ENCODE measurements at places on chromosomes 3 and 15. TPM values are rescaled to one million over a fixed set of nuclear protein-coding genes. Genes with fewer than 3 reads are reported as not detected.

- no peaks in the 10 kb centered on the region for H3K36me3 ChIP-seq
- no peak overlapping the region for H3K27ac ChIP-seq
- H3K27me3 ChIP-seq: no peaks in the 10 kb centered on the region
- DNase-seq: no peak
These were observed 204.0 kb upstream of the NANOGP8 start for GRCh38 chr15:35289024-35289617.

The SYNM gene
- 300 TPM for total RNA-seq

The DAZL gene
- total RNA-seq: not detected

- no peaks in the 10 kb centered on the region for H3K4me1 ChIP-seq
- H3K27me3 ChIP-seq: peaks cover 25% of the 10 kb centered on the region
- no peaks in the 10 kb centered on the region for H3K36me3 ChIP-seq
- H3K4me3 ChIP-seq: peak overlapping the region; percentile 40
- no peak for DNase-seq
These were observed 317 bp downstream of the ROBO2 start for GRCh38 chr3:77040216-77040615.

The SAXO2 gene
- total RNA-seq: 2.0 TPM

GRCh38 chr3:13083898-13084297 is 10.7 kb upstream of the IQSEC1 start:
- no peaks in the 10 kb centered on the region for H3K36me3 ChIP-seq
- peaks cover 9% of the 10 kb centered on the region for H3K4me1 ChIP-seq
- no peaks in the 10 kb centered on the region for H3K27me3 ChIP-seq
- no peak overlapping the region for H3K27ac ChIP-seq
- no peak overlapping the region for H3K4me3 ChIP-seq

The PPP2R3A gene
- 16.8 TPM for total RNA-seq

The GOLGA6A gene
- total RNA-seq: not detected

GRCh38 chr3:13571831-13572750 is 23.2 kb downstream of the FBLN2 start:
- no peaks in the 10 kb centered on the region for H3K27me3 ChIP-seq
- H3K27ac ChIP-seq: no peak overlapping the region
- DNase-seq: no peak
- no peak overlapping the region for H3K4me3 ChIP-seq

DNA sequence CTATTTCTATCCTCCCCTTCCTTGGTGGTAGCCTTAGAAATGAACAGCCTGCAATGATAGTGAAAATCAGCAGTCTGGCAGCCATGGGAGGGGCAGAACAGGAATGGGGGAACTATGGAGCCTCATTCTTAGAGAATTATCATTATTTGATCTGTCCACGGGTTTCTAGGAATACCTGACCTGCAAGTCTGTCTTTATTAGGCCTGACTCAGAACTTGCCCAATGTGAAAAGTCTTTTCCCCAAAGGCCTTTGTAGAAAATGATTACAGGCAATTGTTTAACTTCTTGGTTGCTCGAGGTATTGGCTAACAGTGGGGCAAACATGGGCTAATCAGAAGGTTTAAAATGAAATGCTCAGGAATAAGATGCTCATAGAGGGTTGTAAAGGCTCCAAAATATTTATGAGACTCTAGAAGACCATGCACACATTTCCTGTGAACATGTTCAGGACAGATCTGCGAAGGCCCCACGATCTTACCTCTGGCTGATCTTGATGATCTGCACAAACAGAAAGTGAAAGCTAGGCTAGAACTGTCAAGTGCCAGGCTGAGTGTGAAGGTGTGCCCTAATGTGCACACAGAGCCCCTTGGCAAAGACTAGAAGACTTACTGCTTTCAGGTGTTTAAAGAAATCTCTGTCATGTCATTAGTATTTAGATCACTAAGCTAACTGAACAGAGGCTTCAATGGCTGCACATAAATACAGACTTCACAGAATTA is 39.6 kb upstream of the LAMP3 start:
- no peaks in the 10 kb centered on the region for H3K36me3 ChIP-seq
- no peak overlapping the region for H3K27ac ChIP-seq
- H3K4me3 ChIP-seq: no peak overlapping the region
- no peak for DNase-seq
- no peaks in the 10 kb centered on the region for H3K4me1 ChIP-seq

GRCh38 chr15:99707473-99708270 is 25.6 kb downstream of the LYSMD4 start:
- no peak for DNase-seq
- H3K4me3 ChIP-seq: peak overlapping the region; percentile 19
- H3K36me3 ChIP-seq: no peaks in the 10 kb centered on the region
- peaks cover 68% of the 10 kb centered on the region for H3K4me1 ChIP-seq

The TMEM42 gene
- total RNA-seq: 19.7 TPM

The TTLL13 gene
- total RNA-seq: not detected

GRCh38 chr3:105847452-105847851 is 21.4 kb downstream of the CBLB start:
- no peak for DNase-seq
- H3K27ac ChIP-seq: no peak overlapping the region
- no peak overlapping the region for H3K4me3 ChIP-seq
- H3K27me3 ChIP-seq: no peaks in the 10 kb centered on the region
- H3K36me3 ChIP-seq: no peaks in the 10 kb centered on the region

DNA sequence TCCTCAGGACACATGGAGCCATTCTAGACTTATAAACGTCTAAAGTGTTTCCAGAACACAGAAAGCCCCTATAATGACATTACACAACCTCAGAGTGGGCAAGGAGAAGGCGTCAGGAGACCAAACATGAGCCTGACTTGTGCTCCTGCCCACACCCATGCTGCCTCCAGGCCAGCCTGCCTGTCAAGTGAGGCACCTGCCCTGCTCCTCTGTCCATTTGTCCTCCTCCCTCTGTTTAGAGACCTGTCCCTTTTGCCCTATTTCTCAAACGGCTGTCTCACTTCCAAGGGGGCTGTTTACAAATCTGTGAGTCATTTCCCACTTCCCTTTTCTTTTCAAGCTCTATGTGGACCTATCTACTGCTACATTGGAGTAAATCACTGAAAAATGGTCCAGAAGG is 21.0 kb downstream of the ZDHHC3 start:
- peaks cover 3% of the 10 kb centered on the region for H3K4me1 ChIP-seq
- DNase-seq: peak; percentile 68
- no peaks in the 10 kb centered on the region for H3K27me3 ChIP-seq
- peaks cover 17% of the 10 kb centered on the region for H3K36me3 ChIP-seq
- no peak overlapping the region for H3K4me3 ChIP-seq
- peak overlapping the region; percentile 19 for H3K27ac ChIP-seq

The EFCC1 gene
- total RNA-seq: 1.2 TPM

- no peaks in the 10 kb centered on the region for H3K27me3 ChIP-seq
- H3K27ac ChIP-seq: no peak overlapping the region
- no peak for DNase-seq
- no peaks in the 10 kb centered on the region for H3K36me3 ChIP-seq
These were observed 3.9 kb downstream of the KATNBL1 start for GRCh38 chr15:34206011-34206410.

The PIERCE2 gene
- total RNA-seq: 5.1 TPM

DNA sequence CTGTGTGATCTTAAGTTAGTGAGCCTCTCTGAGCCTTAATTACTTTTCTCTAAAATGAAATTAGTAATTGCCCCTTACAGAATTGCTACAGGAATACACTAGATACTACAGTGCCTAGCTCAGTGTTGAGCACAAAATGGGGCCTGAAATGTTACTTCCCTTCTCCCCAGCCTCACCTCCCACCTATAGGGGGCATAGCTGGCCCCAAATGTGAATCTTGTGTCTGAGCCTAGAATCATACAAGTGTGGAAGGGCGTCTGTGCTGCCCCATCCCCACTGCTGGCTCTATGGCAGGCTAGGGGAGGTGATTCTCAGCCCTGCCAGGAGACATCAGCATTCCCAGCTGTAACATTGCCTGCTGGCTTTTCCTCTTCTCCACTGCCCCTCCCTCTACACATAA is 42.7 kb downstream of the IFT122 start:
- peak overlapping the region; percentile 10 for H3K27ac ChIP-seq
- H3K4me1 ChIP-seq: peaks cover 24% of the 10 kb centered on the region
- no peak for DNase-seq
- H3K36me3 ChIP-seq: peaks cover 18% of the 10 kb centered on the region

DNA sequence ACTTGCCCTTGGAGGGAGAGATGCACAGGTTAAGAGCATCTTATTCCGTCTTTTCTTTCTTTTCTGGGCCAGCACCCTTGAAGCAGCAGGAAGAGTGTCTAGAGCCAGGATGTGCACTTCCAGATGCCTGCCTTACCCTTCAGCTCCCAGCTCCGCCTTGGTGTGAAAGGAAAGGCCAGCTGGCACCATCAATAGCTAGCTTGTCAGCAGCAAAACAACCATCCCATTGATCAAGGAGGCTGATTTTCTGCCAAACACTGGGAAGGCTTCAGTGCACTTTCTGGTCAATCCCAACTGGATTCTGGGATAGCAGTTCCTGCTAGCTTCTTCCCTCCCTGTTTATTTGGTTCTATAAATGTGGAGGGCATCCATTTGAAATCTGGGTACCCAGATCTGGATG is 110.9 kb upstream of the GALNT15 start:
- no peaks in the 10 kb centered on the region for H3K36me3 ChIP-seq
- H3K27ac ChIP-seq: peak overlapping the region; percentile 70
- H3K4me3 ChIP-seq: no peak overlapping the region
- no peak for DNase-seq

DNA sequence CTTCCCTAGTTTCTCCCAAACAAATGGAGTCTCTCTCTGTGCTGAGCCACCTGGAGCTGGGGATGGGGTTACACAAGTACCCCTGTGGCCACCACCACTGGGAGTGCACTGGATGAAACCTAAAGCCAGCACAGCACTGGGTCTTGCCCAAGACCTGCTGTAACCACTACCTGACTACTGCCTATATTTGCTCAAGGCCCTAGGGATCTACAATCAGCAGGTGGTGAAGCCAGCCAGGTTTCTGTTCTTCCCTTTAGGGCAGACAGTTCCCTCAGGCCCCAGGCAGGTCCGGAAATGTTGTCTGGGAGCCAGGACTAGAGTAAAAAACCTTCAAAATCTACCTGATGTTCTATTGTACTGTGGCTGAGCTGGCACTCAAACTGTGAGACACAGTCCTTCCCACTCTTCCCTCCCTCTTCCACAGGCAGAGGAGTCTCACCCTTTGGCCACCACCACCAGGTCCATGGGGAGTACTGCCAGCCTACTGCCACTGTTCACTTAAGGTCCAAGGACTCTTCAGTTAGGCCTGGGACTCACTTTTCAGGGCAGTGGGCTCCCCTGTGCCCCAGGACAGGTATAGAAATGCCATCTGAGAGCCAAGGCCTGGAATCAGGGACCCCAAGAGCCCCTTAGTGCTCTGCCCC is 23.8 kb downstream of the C3orf20 start:
- H3K4me3 ChIP-seq: no peak overlapping the region
- H3K4me1 ChIP-seq: no peaks in the 10 kb centered on the region
- DNase-seq: no peak
- H3K36me3 ChIP-seq: no peaks in the 10 kb centered on the region

GRCh38 chr15:40310001-40310959 is 2.5 kb upstream of the PLCB2 start:
- no peak overlapping the region for H3K4me3 ChIP-seq
- H3K4me1 ChIP-seq: no peaks in the 10 kb centered on the region
- no peak for DNase-seq

The NR2E3 gene
- not detected for total RNA-seq

- peaks cover 60% of the 10 kb centered on the region for H3K4me1 ChIP-seq
- H3K27ac ChIP-seq: peak overlapping the region; percentile 52
- H3K27me3 ChIP-seq: no peaks in the 10 kb centered on the region
- no peak overlapping the region for H3K4me3 ChIP-seq
- DNase-seq: peak; percentile 43
These were observed 9.8 kb downstream of the MSL2 start for GRCh38 chr3:136186344-136186743.

The NPAP1 gene
- not detected for total RNA-seq

The NEK10 gene
- 6.9 TPM for total RNA-seq

The AADAC gene
- total RNA-seq: not detected

DNA sequence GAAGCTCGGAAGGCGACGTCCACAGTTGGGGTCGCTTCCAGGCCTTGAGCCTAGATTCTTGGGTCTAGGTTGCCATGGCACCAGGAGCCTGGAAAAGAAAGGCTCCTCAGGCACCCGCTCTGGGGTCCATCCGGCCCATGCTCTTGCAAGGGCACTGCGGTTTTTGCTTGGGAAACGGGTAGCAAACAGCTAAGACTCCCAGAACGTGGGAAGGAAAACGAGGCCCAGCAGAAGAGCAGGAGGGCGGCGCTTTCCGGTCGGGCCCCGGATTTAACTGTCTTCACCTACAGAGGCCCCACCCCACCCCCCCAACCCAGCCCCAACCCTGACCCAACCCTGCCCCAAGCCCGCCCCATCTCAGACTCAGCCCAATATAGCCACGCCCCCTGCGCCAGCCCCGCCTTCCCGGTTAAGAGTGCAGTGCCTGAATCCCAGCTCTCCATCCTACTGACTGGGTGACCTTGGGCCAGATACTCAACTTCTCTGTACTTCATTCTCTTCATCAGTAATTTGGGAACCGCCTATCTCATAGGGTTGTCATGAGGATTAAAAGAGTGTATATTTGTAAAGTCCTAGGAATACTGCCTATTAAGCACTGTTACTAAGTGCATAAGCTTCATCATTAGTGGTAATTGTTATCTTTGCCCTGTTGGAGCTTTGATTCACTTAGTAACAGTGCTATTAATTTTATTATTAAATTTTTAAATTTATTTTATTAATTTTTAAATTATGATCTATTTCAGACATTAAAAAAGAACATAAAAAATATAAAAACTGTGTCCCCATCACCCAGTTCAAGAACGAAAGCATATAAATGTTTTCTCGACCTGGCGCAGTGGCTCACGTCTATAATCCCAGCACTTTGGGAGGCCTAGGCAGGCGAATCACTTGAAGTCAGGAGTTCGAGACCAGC is 28.4 kb upstream of the SMAD6 start:
- no peaks in the 10 kb centered on the region for H3K27me3 ChIP-seq
- no peak overlapping the region for H3K27ac ChIP-seq
- DNase-seq: no peak
- H3K36me3 ChIP-seq: no peaks in the 10 kb centered on the region
- no peak overlapping the region for H3K4me3 ChIP-seq
- H3K4me1 ChIP-seq: no peaks in the 10 kb centered on the region

DNA sequence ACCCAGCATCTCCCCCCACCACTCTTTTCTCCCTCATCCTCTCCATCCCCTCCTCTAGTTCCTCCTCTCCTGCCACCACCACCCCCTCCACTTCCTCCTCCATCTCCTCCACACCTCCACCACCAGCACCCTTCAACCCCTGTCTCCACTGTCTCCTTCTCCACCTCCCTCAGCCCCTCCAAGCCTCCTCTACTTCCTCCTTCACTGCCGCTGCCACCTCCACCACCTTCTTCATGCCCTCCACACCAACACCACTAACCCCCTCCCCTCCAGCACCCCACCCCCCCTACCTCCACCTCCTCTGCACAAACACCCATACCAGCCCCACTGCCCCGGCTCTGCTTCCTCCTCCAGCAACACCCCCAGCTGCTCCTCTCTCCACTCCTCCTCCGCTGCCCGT is 88.0 kb downstream of the HES1 start:
- no peak overlapping the region for H3K4me3 ChIP-seq
- DNase-seq: no peak
- no peaks in the 10 kb centered on the region for H3K36me3 ChIP-seq
- no peaks in the 10 kb centered on the region for H3K4me1 ChIP-seq

The GATA2 gene
- total RNA-seq: 9.0 TPM

The ITGA11 gene
- 3.4 TPM for total RNA-seq

- H3K27me3 ChIP-seq: no peaks in the 10 kb centered on the region
- no peak overlapping the region for H3K27ac ChIP-seq
- DNase-seq: no peak
- peaks cover 38% of the 10 kb centered on the region for H3K36me3 ChIP-seq
- no peaks in the 10 kb centered on the region for H3K4me1 ChIP-seq
These were observed 44.7 kb downstream of the ATP11B start for GRCh38 chr3:182837855-182838454.

The CPA3 gene
- 1.8 TPM for total RNA-seq

The KIF15 gene
- total RNA-seq: 0.25 TPM

All from gastrocnemius medialis (tissue), 4 donors.